ENCODE measurements at places on chromosomes 2 and 18.

DNA sequence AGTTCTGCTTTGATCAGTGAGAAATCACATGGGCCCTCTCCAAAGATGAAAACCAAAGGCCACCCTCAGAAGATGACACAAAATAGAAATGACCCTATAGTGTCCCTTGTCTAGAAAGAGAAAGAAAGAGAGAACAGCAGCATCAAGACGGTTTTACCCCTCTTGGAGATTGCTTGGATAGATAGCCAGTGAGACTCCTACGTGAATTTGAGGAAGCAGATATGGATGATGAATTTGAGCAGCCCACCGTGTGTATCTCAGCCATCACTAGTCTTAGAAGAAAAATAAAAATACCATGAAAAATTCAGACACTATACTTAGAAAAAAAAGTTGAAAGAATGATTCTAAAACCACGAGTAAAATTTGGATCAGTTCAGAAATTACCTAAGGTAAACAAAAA is 329.1 kb upstream of the CNTNAP5 start:
- no peak for DNase-seq

GRCh38 chr2:203500951-203501350 is 34.1 kb downstream of the RAPH1 start:
- no peak for DNase-seq

DNA sequence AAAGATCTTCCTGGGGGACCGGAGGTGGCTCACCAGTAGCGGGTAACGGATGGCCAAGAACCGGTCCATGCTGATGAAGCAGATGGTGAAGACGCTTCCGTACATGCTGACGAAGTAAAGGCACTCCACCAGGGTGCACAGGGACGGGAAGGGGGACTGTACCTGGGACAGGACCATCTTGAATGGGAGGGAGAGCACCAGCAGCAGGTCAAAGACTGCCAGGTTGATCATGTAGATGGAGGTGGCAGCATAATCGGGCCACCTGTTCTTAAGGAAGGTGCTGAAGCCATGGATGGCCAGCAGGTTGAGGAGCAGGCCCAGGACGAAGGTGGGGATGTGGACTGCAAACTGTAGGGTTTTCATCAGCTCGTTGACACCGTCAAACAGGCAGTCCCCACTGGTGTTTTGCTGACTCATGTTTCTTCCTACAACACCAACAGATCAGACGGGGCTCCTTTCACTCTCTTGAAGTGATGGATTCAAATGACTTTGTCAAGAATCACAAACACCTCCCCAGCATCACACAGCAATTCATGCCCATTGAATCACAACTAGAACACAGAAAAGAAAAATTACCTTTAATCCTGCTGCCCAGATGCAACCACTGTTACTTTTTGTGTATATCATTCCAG is 14.4 kb downstream of the GPR55 start:
- no peak for DNase-seq

- no peak for DNase-seq
Observed at GRCh38 chr2:237717366-237718276, 81.0 kb upstream of the RBM44 start.

GRCh38 chr18:66599190-66599589 is 4.7 kb downstream of the CDH19 start:
- no peak for DNase-seq

GRCh38 chr2:36572054-36572718 is 25.8 kb downstream of the FEZ2 start:
- no peak for DNase-seq

- no peak for DNase-seq
Observed at GRCh38 chr2:25088817-25089516, 47.1 kb downstream of the EFR3B start.

- DNase-seq: no peak
Observed at GRCh38 chr2:128738446-128739110, 419.9 kb upstream of the HS6ST1 start.

GRCh38 chr18:38587571-38587970 is 1022.0 kb upstream of the CELF4 start:
- DNase-seq: no peak

DNA sequence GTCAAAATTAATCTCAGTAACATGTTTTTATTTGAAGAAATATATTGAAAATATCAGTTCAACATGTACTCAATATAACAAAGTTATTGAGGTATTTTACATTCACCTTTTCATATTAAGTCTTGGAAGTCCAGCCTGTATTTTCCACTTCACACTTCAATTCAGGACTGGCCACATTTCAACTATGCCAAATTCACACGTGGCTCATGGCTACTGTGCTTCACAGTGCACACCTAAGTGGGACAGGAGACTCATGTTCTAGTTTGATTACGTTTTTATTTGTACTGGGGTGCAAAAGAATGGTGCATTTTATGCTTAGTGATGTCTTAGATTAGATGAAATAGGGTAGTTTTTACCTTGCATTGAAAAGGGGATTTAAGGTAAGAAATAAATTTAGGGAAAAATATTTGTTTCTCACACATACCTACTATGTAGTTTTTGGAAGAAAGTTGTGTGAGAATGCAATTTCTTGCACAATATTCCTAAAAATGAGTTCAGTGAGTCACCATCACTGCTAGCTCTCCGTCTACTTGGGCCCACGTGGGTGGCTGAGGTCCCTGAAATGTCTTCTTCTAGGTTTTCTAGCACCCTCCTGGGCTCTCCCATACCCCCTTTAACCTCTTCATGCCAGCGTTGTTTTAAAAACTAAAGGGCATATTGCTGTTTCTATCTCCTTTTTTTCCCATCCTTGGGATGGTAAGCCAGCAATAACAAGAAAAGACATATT is 87.0 kb downstream of the ST6GAL2 start:
- no peak for DNase-seq

DNA sequence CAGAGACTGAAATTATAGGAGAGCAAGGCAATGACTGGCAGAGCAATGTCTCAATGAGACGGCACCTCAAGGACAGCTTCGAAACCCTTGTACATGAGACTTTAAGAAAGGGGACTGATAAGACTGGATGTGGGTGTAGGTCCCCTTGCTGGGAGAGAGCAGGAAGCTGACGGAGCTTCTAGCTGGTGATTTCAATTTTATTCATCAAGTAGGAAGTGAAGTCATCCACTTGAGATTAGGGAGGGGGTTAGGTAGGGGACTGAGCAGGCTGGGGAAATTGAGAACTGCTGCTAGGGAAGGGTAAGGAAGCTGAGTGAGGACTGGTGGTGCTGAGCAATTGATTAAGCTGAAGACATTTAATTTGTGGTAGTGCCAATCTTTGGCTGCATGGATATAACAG is 99.5 kb upstream of the ITGB6 start:
- no peak for DNase-seq

DNA sequence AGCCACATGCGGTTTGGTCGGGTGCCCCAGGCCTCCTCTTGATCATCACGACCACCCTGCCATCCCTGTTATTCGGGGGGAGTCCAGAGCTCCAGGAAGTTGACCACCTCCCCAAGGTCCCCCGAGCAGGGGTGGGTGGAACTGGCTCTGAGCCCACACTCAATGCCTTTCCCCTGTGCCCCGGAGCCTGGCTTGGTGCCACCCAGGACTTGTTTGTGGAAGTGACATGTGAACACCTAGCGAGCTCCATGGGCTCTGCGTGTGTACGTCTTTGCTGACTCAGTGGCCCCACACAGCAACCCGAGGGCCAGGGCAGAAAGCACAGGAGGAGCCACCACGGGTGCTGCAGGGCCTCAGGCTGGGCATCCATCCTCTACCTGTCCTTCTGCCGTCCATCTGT is 32.5 kb downstream of the ODC1 start:
- DNase-seq: no peak

DNA sequence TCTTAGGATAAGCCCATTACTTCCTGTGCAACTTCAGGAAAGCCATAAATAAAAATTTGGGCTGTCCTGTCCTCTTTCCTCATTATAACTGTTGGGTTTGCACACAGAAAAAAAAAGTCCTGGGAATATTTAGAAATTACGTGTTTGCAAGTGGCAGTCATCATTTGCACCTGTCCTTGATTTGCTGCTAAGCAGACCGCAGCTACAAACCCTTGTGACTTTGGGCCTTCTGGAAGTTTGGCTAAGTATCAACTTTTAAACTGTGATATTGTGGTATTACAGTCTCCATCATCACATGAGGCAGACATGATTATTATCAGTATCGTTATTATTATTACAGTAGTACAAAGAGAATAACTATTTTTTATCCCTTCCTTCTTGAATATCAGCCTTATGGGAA is 260.7 kb upstream of the SESTD1 start:
- DNase-seq: no peak

- DNase-seq: no peak
Observed at GRCh38 chr18:75244351-75245313, 34.0 kb downstream of the TSHZ1 start.

GRCh38 chr2:32865399-32866068 is 81.2 kb upstream of the LTBP1 start:
- DNase-seq: no peak

DNA sequence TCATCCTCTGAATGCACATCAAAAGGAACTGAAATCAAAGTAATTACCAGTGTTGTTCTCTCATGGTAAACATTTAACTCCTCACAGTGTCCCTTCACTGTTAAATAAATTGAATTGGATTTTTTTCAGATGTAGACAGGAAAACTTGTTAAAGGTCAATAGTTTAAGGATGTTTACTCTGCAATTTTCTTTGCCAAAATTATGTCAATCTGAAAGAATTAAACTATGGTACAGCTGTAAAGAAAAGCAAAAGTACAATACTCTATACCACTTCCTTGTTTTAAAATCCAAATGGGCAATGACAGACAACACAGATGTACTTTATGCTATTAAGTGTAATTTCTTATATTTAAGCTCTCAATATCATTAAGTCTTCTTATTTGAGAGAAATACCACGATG is 153.2 kb downstream of the WDPCP start:
- DNase-seq: no peak

Measured in stimulated activated CD4-positive, alpha-beta T cell treated with anti-CD3 and anti-CD28 coated beads, Interleukin-1b, Interleukin-23, amount 100 ng/mL, for 24 hours (primary cell).